ENCODE measurements at places on chromosomes 2 and 18. TPM values are rescaled to one million over a fixed set of nuclear protein-coding genes. Genes with fewer than 3 reads are reported as not detected.
A peak's percentile ranks its signal among the peaks of the same experiment; 100 is the strongest.

- no peak for ATAC-seq
Observed at GRCh38 chr2:177175917-177176668, 36.5 kb upstream of the HNRNPA3 start.

- no peak for ATAC-seq
Observed at GRCh38 chr2:173770947-173771678, 194.1 kb downstream of the SP3 start.

The COL6A3 gene
- total RNA-seq: 23.0 TPM

- peak; percentile 74 for ATAC-seq
Observed at GRCh38 chr2:223846515-223846914, 9.1 kb upstream of the AP1S3 start.

GRCh38 chr2:62787386-62787785, 81.9 kb downstream of the EHBP1 start:
- ATAC-seq: peak; percentile 68

The RAPGEF4 gene
- 3.3 TPM for total RNA-seq

The SGPP2 gene
- total RNA-seq: 57.1 TPM

The RAMP1 gene
- 2.2 TPM for total RNA-seq

GRCh38 chr2:238789317-238789806, 58.5 kb upstream of the TWIST2 start:
- no peak for ATAC-seq

- peak; percentile 44 for ATAC-seq
Observed at GRCh38 chr2:27123302-27124150, at the start of gene ABHD1. TSS of gene ABHD1 (plus strand) at chr2:27123815. CDS start at chr2:27123949, 134 bp downstream.

DNA sequence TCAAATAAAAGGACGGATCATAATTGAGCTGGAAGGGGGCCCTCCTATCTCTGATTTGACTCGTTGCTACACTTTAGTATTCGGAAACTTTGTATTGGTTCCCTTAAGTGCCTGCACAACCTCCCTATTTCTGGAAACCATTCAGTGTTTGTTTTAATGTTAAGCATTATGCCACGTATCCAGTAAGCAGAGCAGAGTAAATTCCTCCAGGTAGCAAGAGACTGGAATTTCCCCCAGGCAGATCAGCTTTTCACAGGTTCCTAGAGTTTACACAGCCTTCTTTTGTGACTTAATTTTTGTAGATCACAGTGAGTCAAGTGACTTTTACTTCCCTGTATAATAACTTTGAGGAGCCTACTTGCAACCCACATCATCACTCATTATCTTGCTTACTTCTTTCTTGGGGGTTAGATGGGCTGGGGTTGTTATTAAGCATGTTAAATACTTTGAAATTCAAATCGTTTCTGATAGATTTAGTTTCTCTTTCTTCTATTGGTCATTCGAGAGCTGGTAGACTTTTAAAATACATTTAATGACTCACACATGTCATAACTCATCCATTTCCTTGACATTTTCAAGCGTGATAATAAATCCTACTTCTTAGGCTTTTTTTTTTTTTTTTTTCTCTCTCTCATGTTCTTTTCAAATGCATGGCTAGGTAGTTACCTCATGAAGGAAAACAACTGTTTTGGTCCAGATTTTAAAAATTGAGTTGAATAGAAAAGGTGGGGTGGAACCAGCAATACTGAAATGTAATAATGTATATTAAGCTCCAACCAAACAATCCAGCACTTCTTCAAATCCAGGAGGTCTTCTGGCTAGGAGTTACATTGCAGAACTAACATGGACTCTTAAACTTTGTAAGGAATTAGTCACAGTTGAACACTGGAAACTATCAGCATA, 219.3 kb downstream of the NEDD4L start:
- ATAC-seq: peak; percentile 81

The LDLRAD4 gene
- 3.0 TPM for total RNA-seq

The ANXA4 gene
- total RNA-seq: 71.8 TPM

The AKAIN1 gene
- not detected for total RNA-seq

DNA sequence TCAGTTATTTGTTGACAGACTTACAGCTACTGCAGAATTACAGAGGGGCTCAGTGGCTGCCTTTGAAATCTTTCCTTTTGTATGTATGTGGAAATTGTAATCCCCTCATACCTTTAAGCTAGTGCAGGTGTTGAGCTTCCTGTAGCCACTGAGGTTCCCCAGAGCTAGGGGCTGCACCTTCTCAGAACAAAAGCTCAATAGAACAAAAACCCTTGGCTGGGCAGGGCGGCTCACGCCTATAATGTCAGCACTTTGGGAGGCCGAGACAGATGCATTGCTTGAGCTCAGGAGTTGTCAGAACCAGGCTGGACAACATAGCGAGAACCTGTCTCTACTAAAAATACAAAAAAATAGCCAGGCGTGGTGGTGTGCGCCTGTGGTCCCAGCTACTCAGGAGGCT, 41.3 kb upstream of the CHMP1B start:
- no peak for ATAC-seq

GRCh38 chr18:58966704-58967103, 102.0 kb downstream of the ZNF532 start:
- no peak for ATAC-seq

DNA sequence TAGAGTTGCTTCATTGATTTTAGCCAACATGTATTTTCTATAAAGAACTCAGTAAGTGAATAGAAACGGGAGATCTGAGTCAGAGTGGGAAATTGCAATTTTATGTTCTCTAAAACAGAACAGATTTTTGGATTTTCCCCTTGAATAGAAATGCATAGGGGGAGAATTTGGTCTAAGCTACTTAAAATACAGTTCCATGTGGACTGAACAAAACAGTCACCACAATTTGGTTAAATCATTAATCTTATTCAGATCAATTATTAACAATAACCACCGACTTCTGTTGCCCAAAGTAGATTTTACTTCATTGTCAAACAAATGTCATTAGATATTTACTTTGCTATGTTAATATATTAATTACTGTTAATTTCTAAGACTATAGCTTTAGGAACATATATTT, 107.7 kb downstream of the SCG2 start:
- no peak for ATAC-seq

GRCh38 chr2:130390460-130391057, 34.7 kb downstream of the PTPN18 start:
- peak; percentile 70 for ATAC-seq

GRCh38 chr2:213537579-213537978, 253.3 kb downstream of the SPAG16 start:
- ATAC-seq: no peak

GRCh38 chr2:142722569-142722968, 154.9 kb upstream of the KYNU start:
- no peak for ATAC-seq

DNA sequence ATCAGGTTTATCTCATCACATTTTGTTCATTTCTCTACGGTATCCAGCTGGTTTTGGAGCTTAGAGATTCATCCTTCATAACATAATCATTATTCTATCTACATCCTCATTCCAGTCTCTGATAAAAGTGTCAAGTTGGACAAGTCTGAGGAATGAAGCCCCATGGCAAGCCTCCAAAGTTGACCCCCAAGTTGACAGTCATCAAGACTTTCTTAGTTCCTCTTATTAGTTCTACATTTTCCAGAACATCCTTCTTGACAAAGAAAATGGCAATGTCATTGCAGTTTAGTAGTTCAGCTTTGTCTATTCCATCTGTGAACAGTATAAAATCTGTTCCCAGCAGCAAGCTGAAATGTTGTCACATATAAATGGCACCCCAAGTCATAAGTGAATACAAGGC, 4.5 kb upstream of the TMSB10 start:
- no peak for ATAC-seq

- peak; percentile 81 for ATAC-seq
Observed at GRCh38 chr18:74468547-74469061, 11.5 kb upstream of the DIPK1C start.

- no peak for ATAC-seq
Observed at GRCh38 chr18:72652990-72653593, 109.0 kb upstream of the CBLN2 start.

The MOCOS gene
- 16.0 TPM for total RNA-seq

- peak; percentile 89 for ATAC-seq
Observed at GRCh38 chr18:47772374-47773248, 157.8 kb downstream of the SMAD2 start.

- ATAC-seq: no peak
Observed at GRCh38 chr2:74828543-74828942, 5.4 kb upstream of the HK2 start.

The IL36B gene
- total RNA-seq: 1.4 TPM

DNA sequence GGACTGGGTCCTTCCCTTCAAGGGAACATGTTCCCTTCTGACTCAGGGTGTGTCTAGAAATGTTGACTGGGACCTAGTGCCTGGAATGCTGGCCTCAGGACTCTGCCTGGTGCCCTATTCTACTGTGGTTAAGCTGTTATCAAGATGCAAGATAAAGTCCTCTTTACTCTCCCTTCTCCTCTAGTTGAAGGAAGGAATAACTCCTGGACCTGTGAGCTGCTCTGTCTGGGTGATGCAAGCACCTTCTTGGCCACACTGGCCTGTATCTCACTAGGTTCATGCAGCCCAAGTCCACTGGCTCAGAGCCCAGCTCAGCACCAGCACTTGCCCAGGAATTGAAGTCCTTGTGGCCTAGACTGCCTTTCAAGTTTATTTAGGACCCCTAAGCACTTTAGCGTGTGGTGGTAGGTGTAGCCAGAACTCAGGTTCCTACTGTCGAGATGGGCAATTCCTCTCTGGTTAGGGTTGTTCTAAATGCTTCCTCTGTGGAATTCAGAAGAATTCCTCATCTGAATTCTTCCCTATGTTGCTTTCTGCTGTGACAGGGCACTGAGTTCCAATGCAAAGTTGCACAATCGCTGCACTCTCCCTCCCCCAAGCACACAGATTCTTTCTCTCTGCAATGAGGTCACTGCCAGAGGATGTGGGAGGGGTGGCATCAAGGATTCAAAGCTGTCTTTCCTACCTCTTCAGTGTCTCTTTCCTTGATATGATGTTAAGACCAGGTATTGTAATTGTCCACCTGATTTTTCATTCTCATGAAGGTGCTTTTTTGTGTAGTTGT, 54.7 kb downstream of the VWC2L start:
- no peak for ATAC-seq

GRCh38 chr2:10575609-10576280, 114.0 kb downstream of the NOL10 start:
- peak; percentile 61 for ATAC-seq

DNA sequence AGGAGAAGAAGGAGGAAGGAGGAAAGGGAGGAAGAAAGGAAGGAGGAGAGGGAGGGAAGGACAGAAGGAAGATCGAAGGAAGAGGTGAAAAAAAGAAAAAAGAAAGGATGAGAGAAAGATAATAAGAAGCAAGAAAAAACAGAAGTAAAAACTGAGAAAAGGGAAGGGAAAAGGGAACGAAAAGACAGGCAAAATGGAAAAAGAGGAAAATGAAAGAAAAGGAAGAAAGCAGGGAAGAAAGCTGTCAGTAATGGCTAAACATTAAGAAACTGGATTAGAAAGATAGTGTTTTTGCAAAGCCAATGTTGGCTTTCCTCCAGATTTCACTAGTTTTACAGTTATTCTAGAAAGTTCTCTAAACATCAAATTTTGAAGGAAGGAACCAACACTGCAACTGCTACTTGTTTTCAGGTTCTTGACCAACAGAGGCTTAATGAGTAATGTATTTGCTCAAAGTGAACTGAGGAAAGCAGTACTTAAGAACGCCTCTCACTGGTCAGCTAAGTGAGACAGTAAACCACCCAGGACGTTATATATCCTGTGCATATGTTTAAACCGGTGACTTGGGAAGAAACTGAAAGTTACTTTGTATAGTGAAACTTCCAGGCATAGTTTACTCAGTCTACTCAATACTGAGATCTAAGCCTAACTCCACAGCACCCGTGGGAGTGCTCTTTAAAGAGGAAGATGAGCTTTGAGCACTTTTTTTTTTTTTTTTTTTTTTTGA, 286.2 kb upstream of the TRIB2 start:
- peak; percentile 49 for ATAC-seq

The FANCL gene
- total RNA-seq: 9.2 TPM

The DLGAP1 gene
- 0.28 TPM for total RNA-seq

GRCh38 chr2:225100269-225100668, 58.0 kb upstream of the DOCK10 start:
- ATAC-seq: no peak

- no peak for ATAC-seq
Observed at GRCh38 chr2:66441581-66442320, 6.8 kb downstream of the MEIS1 start.

The SERPINE2 gene
- total RNA-seq: 63.7 TPM

The NEU4 gene
- not detected for total RNA-seq

- peak; percentile 15 for ATAC-seq
Observed at GRCh38 chr2:105744909-105745853, at the start of gene NCK2. TSS of gene NCK2 (plus strand) at chr2:105744912. CDS start at chr2:105855064, 110,152 bp downstream.

DNA sequence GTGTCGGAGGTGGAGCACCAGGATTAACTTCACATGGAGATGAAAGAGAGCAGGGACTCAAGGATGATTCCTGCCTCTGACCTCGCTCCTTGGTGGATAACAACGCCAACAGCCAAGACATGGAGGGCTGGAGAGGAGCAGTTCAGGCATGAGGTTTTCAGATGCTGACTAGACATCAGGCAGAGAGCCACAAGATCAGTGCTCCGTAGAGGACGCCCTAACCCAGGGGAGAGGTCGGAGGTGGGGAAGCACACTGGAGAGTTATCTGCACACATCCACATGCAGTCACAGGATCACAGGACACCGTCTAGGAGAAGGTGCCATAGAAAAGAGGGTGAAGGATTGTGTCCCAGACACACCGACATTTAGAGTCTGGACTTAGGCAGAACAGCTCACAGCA, 344.3 kb downstream of the EIPR1 start:
- ATAC-seq: no peak

- no peak for ATAC-seq
Observed at GRCh38 chr2:146506851-146507250, 1338.0 kb upstream of the ACVR2A start.

- no peak for ATAC-seq
Observed at GRCh38 chr2:111227716-111228141, 107.0 kb downstream of the BCL2L11 start.

- no peak for ATAC-seq
Observed at GRCh38 chr2:46847726-46848412, 67.7 kb downstream of the MCFD2 start.
